Progenitor cell of endocrine pancreas (in vitro differentiated cells): ENCODE measurements at places on chromosomes 4 and X. TPM values are rescaled to one million over a fixed set of nuclear protein-coding genes. Genes with fewer than 3 reads are reported as not detected.

DNA sequence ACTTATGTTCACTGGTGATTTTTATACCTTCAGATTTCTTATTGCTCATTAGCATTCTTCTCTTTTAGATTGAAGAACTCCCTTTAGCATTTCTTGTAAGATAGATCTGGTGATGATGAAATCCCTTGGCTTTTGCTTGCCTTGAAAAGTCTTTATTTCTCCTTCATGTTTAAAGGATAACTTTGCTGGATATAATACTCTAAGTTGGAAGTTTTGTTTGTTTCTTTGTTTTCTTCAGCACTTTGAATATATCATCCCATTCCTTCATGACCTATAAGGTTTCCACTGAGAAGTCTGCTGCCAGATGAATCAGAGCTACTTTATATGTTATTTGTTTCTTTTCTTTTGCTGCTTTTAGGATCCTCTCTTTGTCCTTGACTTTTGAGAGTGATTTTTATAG, 18.5 kb downstream of the CC2D2A start:
- no peak overlapping the region for H3K4me3 ChIP-seq
- no peak for DNase-seq
- no peaks in the 10 kb centered on the region for H3K27me3 ChIP-seq
- no peaks in the 10 kb centered on the region for H3K4me1 ChIP-seq
- H3K27ac ChIP-seq: no peak overlapping the region

GRCh38 chrX:22192419-22193060, 80.2 kb upstream of the CBLL2 start:
- H3K27ac ChIP-seq: peak overlapping the region; percentile 85
- DNase-seq: peak; percentile 56
- peak overlapping the region; percentile 50 for H3K4me3 ChIP-seq
- H3K36me3 ChIP-seq: no peaks in the 10 kb centered on the region
- H3K4me1 ChIP-seq: peaks cover 3% of the 10 kb centered on the region

GRCh38 chrX:72576141-72576894, 3.7 kb upstream of the HDAC8 start:
- H3K27me3 ChIP-seq: no peaks in the 10 kb centered on the region
- H3K4me3 ChIP-seq: no peak overlapping the region
- no peak for DNase-seq
- no peaks in the 10 kb centered on the region for H3K36me3 ChIP-seq

- no peak overlapping the region for H3K4me3 ChIP-seq
- peaks cover 10% of the 10 kb centered on the region for H3K4me1 ChIP-seq
- H3K27me3 ChIP-seq: no peaks in the 10 kb centered on the region
Observed at GRCh38 chrX:13666836-13667235, 13.9 kb downstream of the TCEANC start.

GRCh38 chrX:34778916-34779315, 121.8 kb upstream of the TMEM47 start:
- no peak for DNase-seq
- no peaks in the 10 kb centered on the region for H3K4me1 ChIP-seq
- H3K4me3 ChIP-seq: no peak overlapping the region
- H3K36me3 ChIP-seq: no peaks in the 10 kb centered on the region
- H3K27ac ChIP-seq: no peak overlapping the region
- H3K27me3 ChIP-seq: no peaks in the 10 kb centered on the region

- peak overlapping the region; percentile 0 for H3K27ac ChIP-seq
- peaks cover 7% of the 10 kb centered on the region for H3K4me1 ChIP-seq
- H3K27me3 ChIP-seq: no peaks in the 10 kb centered on the region
- no peak overlapping the region for H3K4me3 ChIP-seq
- DNase-seq: no peak
- H3K36me3 ChIP-seq: peaks cover 15% of the 10 kb centered on the region
Observed at GRCh38 chr4:113469926-113470325, 291.6 kb downstream of the CAMK2D start.

DNA sequence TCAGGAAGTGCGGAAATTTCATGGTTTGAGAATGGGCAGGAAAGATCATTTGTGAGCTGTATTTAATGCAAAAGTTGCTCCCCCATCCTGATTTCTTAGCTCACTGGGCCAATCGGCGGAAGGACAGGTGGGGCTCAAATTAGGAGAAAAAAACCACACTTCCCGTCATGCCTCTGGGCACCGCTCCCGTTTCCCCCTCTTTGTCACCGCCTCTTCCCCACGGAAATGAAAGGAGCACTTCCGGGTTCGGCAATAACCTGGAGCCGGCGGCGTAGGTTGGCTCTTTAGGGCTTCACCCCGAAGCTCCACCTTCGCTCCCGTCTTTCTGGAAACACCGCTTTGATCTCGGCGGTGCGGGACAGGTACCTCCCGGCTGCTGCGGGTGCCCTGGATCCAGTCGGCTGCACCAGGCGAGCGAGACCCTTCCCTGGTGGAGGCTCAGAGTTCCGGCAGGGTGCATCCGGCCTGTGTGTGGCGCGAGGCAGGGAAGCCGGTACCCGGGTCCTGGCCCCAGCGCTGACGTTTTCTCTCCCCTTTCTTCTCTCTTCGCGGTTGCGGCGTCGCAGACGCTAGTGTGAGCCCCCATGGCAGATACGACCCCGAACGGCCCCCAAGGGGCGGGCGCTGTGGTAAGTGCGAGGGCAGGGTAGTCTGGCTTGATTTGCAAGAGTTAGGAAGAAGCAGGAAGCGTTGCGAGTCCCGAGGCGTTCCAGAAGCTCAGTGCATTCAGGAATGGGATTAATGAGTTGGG, at the start of gene TMEM33:
TMEM33 (plus strand) TSS at position 529 of the 751 bp plus-strand sequence; CDS start at position 585, 56 bp downstream.
- H3K27me3 ChIP-seq: peaks cover 3% of the 10 kb centered on the region
- peak within 1 kb of the TSS; percentile 99 for H3K27ac ChIP-seq
- H3K4me1 ChIP-seq: peaks cover 24% of the 10 kb centered on the region
- DNase-seq: peak; percentile 50
- H3K36me3 ChIP-seq: peaks cover 7% of the 10 kb centered on the region

GRCh38 chrX:131277543-131278136, 11.5 kb downstream of the IGSF1 start:
- peaks cover 18% of the 10 kb centered on the region for H3K4me1 ChIP-seq
- no peaks in the 10 kb centered on the region for H3K27me3 ChIP-seq
- H3K36me3 ChIP-seq: peaks cover 9% of the 10 kb centered on the region
- H3K27ac ChIP-seq: no peak overlapping the region
- DNase-seq: no peak
- H3K4me3 ChIP-seq: no peak overlapping the region

GRCh38 chr4:6608758-6609414, 31.6 kb upstream of the MRFAP1 start:
- no peaks in the 10 kb centered on the region for H3K27me3 ChIP-seq
- H3K4me3 ChIP-seq: no peak overlapping the region
- H3K27ac ChIP-seq: no peak overlapping the region
- H3K36me3 ChIP-seq: peaks cover 37% of the 10 kb centered on the region

GRCh38 chr4:36209941-36210649, 34.2 kb downstream of the ARAP2 start:
- H3K27me3 ChIP-seq: no peaks in the 10 kb centered on the region
- no peak overlapping the region for H3K4me3 ChIP-seq
- peaks cover 11% of the 10 kb centered on the region for H3K4me1 ChIP-seq
- no peaks in the 10 kb centered on the region for H3K36me3 ChIP-seq

The VCX3A gene
- total RNA-seq: 0.29 and 0.51 TPM in 2 replicates

The IL21 gene
- not detected in 2 replicates for total RNA-seq

GRCh38 chrX:10186355-10186754, 29.6 kb downstream of the CLCN4 start:
- H3K4me3 ChIP-seq: no peak overlapping the region
- H3K4me1 ChIP-seq: peaks cover 4% of the 10 kb centered on the region
- no peak for DNase-seq
- H3K27me3 ChIP-seq: no peaks in the 10 kb centered on the region
- peaks cover 7% of the 10 kb centered on the region for H3K36me3 ChIP-seq

DNA sequence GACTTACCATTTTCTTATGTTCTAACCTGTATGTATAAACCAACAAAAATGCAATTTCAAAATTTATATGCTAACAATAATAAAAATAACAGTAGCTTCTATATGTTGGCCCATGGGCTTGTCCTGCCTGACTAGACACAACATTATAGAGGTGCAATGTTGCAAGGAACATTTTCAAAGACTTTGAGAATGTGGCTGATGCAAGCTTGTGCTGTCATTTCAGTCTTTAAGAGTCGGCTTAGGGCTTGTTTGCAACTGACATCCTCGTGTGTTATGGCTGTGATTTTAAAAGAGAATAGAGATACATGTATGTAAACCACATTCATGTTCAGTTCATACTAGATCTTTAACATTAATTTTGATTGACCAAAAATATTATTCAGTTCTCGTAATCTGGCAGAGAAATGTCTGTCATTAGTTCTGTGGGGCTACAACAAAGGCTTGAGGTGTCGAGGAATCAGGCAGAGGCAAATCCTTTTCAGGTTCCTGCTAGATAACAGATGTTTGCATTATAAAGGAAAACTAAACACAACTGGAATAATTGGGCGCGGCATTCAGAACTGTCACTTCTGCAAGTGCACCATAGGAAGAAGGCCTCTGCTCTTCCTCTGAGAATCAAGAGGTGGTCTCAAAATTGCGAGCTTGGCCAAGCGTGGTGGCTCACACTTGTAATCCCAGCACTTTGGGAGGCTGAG, 13.1 kb downstream of the TMSB4X start:
- peaks cover 17% of the 10 kb centered on the region for H3K4me1 ChIP-seq
- no peak for DNase-seq
- peaks cover 3% of the 10 kb centered on the region for H3K36me3 ChIP-seq
- H3K4me3 ChIP-seq: no peak overlapping the region
- H3K27me3 ChIP-seq: no peaks in the 10 kb centered on the region
- peak overlapping the region; percentile 94 for H3K27ac ChIP-seq

DNA sequence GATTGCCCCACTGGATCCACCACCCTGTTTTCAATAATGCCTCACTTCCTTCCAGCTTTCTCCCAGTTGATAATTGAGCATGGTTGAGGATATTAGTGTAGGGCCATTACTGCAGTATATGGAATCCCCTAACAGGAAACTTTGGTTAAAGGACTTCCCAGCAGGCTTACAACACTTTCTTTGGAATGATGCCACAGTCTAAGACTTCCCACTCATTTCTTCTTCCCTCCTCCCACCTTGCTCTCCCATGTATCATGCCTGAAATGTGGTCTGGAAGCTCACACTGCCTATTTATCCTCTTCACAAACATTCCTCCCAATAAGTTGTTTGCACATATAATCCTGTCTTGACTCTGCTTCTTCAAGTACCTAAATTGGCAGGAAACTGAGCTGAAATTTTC, 863.3 kb downstream of the CENPC start:
- no peaks in the 10 kb centered on the region for H3K36me3 ChIP-seq
- H3K4me1 ChIP-seq: no peaks in the 10 kb centered on the region
- no peak overlapping the region for H3K27ac ChIP-seq

The EGF gene
- 0.36 and 0.47 TPM in 2 replicates for total RNA-seq

The CD38 gene
- total RNA-seq: not detected in 2 replicates

DNA sequence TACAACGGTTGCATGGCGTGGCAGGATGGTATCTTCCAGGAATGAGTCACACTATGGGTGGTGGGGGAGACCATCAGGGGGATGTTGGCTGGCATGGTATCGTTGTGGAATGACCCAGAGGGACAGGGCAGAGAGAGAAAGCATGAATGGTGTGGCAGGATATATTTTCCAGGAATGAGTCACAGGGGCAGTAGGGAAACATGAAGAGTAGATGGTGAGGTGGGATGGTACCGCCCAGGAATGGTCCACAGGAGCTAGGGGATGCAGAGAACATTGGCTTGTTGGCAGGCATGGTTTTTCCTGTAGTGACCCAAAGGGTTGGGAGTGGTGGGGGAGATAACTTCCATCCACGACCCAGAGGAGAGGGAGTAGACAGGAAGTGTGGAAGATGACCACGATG, 62.4 kb downstream of the MAOA start:
- H3K4me3 ChIP-seq: no peak overlapping the region
- H3K27me3 ChIP-seq: no peaks in the 10 kb centered on the region
- peaks cover 5% of the 10 kb centered on the region for H3K36me3 ChIP-seq
- H3K27ac ChIP-seq: no peak overlapping the region
- no peaks in the 10 kb centered on the region for H3K4me1 ChIP-seq

DNA sequence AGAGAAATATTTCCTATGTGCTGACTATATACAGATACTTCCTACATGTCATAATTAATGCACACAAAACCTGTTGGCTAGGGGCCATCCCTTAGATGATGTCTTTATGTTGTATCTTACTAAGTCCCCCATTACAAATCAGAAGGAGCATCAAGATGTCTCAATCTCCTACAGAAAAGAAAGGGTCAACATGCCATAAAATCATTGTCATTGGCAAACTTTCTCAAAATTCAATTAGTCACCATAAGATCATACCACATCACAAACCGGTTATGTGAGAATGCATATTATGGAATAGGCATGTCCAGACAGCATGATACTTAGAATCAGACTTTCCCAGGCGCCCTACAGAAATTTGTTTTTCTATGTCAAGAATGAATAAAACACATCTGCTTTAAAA, 175.2 kb upstream of the TET2 start:
- H3K27me3 ChIP-seq: no peaks in the 10 kb centered on the region
- no peak overlapping the region for H3K4me3 ChIP-seq
- peaks cover 1% of the 10 kb centered on the region for H3K4me1 ChIP-seq
- no peak for DNase-seq
- H3K36me3 ChIP-seq: no peaks in the 10 kb centered on the region

DNA sequence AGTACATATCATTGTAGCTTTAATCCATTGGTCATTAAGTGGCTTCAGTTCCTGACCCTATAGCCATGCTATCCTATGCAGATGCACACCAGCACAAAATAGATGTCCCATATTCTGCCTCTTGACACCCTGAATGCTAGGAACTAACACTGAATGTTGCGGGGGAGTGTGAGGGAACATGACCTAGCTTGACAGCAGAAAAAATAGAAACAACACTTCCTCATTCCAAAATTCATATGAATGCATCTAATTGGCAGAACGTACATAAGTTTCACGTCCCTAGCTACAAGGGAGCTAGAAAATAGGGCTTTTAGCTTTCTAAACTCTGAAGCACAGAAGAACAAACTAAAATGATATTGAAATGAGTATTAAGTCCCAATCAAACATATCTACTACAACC, 14.4 kb upstream of the DCAF8L1 start:
- peaks cover 10% of the 10 kb centered on the region for H3K4me1 ChIP-seq
- no peak overlapping the region for H3K4me3 ChIP-seq
- no peak for DNase-seq
- H3K36me3 ChIP-seq: no peaks in the 10 kb centered on the region
- H3K27ac ChIP-seq: no peak overlapping the region
- no peaks in the 10 kb centered on the region for H3K27me3 ChIP-seq

The MBNL3 gene
- 8.2 and 9.7 TPM in 2 replicates for total RNA-seq

The CFAP99 gene
- total RNA-seq: not detected in 2 replicates

- no peak overlapping the region for H3K4me3 ChIP-seq
- no peak overlapping the region for H3K27ac ChIP-seq
- H3K36me3 ChIP-seq: no peaks in the 10 kb centered on the region
- no peaks in the 10 kb centered on the region for H3K27me3 ChIP-seq
- DNase-seq: no peak
Observed at GRCh38 chr4:168188754-168189153, 96.4 kb downstream of the ANXA10 start.

The PABPC1L2A gene
- not detected in 2 replicates for total RNA-seq
